Breast epithelium (tissue), 4 donors: ENCODE measurements at places on chromosomes 1 and 21.
A peak's percentile ranks its signal among the peaks of the same experiment; 100 is the strongest.

DNA sequence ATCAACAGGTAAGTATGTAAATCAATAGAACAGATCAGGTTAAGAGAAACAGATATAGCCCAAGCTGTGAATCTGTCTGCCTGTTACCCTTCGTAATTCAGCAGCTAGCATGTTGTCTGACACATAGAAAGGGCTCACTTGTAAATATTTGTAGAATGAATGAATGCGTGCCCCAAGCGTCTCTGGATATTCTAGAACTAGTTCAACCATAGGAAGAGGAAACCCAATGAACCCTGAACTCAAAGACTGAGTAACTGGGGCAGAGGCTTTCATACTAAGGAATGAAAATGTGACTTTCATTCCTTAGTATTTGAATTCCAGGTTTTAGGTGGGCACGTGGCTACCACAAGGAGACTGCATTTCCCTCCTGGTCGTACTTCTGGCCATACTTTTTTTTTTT is 60.1 kb upstream of the SMYD2 start:
- no peak for DNase-seq

- peak; percentile 79 for DNase-seq
Observed at GRCh38 chr1:164602480-164603093, 43.6 kb downstream of the PBX1 start.

GRCh38 chr1:170993151-170993550 is 57.8 kb downstream of the MROH9 start:
- DNase-seq = no peak

GRCh38 chr1:228085287-228085951 is 2.9 kb downstream of the ARF1 start:
- no peak for DNase-seq

- no peak for DNase-seq
Observed at GRCh38 chr1:43716559-43717281, 9.4 kb downstream of the ST3GAL3 start.

DNA sequence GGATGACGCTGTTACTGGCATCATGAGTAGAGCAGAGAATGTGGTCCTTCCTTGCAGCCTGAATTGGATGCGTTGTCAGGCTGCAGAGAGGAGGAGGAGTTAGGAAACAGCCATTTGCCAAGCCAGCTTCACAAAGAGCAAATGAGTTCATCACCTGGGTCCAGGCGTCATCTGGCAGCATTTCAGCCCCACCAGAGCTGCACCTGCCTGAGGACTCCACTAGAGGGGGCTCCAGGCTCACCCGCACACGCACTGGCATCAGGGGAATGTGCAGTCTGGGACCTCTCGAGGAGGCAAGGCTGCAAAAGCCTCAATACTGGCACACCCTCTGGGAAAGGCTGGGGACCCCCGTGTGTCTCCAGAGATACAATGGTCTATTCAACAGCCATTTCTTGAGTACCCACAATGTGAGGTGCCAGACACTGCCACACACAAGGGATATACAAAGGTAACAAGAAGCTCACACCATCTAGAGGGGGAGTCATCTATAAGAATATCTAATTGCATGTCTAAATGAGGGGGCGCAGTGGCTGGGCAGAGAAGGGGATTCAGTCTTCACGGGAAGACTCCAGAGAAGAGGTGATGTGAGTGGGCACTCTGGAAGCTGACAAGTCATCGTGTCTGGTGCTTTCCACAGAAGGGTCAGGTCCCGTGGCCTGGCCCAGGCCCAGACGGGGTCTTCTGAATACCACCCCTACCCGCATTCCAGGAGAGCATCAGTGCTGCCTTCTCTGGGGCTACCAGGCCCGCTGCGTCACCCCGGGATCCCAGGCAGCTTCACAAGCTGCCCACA is 53.5 kb upstream of the CNTN2 start:
- DNase-seq = peak; percentile 70

DNA sequence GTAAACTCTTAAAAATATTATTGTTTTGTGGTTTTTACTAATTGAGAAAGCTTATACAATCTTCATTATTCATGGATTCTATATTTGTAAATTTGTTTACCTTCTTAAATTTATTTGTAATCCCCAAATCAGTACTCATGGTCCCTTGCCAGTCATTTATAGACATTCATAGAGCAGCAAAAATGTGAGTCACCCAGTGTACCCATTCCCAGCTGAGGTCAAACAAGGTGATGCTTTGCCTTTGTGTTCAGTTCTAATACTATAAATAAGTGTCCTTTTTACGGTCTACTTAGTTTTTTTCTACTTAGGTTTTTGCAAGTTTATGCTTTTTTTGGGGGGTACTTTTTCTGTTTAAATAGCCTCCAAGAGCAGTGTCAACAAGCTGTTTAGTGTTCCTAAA is 36.1 kb downstream of the SORT1 start:
- no peak for DNase-seq

DNA sequence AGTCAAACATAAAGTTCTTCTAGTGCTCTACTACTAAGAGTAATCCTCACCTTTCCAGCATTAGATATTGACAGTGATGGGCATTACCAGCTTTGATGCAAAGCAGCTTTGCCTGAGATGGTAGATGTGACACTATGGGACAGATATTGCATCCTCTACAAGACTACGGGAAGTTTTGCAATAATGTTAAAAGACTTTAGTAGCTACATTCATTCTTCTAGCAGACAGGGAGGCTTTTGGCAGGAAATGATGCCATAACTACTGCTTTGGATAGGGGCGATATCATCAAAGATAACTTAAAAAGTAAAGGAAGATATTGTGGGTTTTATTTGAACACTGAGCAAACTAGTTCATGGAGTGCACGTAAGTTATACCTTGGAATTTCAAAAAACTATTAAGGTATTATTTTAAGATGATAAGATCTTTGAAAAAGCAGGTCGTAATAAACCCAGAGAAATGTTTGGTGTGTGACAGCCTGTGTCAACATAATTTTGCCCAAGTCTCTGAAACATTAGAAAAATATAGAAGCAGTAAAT is 368.3 kb upstream of the TMPRSS15 start:
- no peak for DNase-seq

DNA sequence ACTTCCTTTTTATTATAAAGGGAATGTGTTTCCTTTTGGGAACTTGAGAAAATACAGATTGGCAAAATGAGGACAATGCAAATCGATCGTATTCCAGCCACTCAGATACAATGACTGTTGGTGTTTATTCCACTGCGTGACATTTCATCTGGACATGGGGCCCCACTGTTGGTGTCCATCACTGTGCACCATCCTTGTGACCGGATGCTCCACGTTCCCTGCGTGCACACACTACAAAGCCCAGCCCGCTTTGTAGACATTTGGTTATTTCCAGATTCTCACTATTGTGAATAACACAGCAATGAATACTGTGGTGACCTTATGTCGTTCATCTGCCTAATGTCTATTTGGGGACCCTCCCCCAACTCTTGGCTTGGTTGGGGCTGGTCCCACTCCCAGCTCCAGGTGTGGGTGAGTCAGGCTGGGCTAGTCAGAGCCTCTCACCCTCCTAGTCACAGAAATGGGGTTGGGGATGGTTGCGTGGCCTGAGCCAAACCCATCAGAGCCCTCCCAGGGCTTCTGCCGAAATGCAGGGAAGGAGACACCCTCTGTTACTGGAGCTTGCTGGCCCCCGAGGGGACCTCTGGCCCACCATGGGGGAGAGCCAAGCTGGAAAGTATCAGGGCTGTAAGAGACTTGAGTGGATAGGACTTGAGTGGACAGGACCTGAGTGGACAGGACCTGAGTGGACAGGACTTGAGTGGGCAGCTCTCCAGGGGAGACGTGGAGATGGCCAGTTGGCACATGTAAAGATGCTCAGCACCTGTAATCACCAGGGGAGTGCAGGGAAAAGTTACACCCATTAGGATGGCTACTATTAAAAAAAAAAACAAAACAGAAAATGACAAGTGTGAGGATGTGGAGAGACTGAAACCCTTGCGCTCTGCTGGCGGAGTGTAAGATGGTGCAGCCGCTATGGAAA is 57.1 kb upstream of the ADARB1 start:
- no peak for DNase-seq

DNA sequence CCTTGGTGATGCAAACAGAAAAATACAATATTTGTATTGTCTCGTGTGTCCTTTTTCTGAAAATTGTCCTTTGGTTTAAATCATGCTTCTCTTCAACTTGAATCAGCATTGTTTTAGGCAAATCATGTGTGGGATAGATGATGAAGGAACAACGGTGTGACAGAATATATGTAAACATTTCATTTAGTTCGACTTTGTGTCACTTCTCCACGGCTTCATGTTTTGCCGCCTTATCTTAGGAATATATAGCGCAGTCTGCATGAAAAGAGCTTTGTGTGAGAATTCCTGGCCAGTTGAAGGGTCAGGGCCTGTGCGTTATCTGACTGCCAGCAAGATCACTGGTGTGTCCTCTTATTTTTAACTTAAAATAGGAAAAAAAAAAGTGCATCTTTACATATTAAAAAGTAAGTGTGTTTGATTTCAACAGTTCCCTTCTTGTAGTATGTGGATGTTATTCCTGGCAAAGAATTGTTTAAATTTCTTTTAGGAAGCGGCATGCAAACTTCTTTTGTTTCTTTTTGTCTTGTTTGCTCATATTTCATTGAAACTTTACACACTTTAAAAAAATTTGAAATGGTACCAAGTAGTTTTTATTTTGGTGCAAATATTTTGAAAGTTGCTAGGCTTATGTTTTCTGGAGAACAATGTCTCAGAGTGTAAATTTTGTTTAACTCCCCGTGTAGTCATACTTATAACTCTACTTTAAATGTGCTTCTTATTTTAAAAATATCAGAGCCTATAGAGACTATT is 465.2 kb downstream of the USP25 start:
- DNase-seq = no peak

GRCh38 chr1:227356620-227357146 is 38.4 kb upstream of the CDC42BPA start:
- DNase-seq = no peak

- DNase-seq = no peak
Observed at GRCh38 chr21:27379354-27379753, 412.5 kb upstream of the ADAMTS5 start.

GRCh38 chr1:171127501-171127900 is 36.8 kb downstream of the FMO3 start:
- DNase-seq = no peak

- no peak for DNase-seq
Observed at GRCh38 chr1:50707824-50708223, 252.2 kb downstream of the FAF1 start.

- no peak for DNase-seq
Observed at GRCh38 chr1:245587435-245588115, 432.8 kb downstream of the KIF26B start.

GRCh38 chr21:44517175-44517899 is 22.7 kb downstream of the KRTAP10-1 start:
- DNase-seq = no peak

DNA sequence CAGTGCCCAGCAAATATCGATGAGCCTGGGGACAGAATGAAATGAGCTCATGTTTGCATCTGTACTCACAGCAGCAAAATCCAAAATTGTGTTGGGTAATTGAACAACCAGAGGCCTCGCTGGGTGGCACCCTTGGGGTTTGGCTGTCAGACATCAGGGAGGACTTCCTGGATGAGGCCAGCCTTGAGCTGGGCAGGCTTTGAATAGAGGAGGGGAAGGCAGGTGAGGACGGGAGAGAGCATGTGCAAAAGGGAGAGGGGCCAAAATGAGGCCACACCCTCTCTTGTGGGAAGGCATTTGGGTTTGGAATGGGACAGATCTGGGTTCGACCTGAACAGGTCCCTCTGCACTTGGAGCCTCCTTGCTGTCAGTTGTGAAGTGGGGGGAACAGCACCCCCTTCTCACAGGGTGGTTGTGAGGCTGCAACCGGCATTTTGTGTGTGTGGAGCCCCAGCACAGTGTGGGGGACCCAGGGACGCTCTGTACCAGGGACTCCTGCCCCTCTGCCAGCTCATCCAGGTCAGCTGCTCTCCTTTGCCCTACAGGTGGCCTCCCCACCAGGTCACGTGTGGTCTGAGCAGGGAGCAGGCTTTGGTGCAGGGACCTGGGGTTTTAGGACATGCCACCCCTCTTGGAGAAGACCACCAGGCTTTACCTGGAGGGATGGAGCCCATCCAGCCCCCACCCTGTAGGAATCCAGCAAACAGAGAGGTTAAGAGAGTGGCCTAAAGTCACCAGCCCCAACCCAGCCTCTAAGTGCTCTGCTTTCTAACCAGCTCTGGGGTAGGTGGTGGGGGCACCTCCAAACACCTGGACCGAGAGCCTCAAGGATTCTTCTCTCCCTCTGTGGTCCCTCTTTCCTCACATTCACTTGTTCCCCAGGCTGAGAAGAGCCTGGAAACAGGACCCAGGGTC is 521.8 kb downstream of the PTPRU start:
- DNase-seq = no peak

GRCh38 chr1:117675907-117676430 is 70.1 kb downstream of the TENT5C start:
- no peak for DNase-seq

GRCh38 chr1:11893907-11894251 is 32.3 kb downstream of the KIAA2013 start:
- DNase-seq = no peak

GRCh38 chr1:180899262-180899661 is 13.4 kb upstream of the KIAA1614 start:
- DNase-seq = no peak

- no peak for DNase-seq
Observed at GRCh38 chr1:1487701-1488100, 16.1 kb downstream of the ATAD3B start.

DNA sequence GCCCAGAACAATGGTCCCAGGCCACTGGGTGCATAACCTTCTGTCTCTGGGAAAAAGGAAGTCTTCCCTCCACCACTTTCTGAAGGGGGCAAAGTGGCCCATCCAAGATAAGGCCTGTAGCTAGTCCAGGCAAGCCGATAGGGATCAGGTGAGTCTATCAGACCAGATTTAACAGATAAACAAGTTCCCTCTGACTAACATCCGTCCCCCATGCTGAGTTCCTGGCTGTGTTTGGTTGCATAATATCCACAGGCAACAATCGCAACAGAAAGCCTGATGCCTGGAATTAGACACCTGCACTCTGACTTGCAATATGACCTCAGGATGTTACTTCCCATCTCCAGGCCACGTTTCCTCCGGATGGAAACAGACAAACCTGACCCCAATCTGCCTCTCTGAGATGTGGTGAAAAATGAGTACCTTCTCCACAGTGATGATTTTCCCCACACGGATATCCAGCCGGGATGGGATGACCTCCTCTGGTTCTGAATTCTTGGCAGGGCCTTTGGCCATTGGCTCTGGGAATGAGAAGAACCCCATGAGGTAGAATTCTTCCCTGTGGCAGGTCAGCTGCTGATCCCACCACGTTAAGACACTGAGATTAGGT is 36.4 kb downstream of the YARS1 start:
- no peak for DNase-seq
